Right ventricle myocardium inferior (tissue), 1 donor: ENCODE measurements at places on chromosomes 3 and 15. TPM values are rescaled to one million over a fixed set of nuclear protein-coding genes. Genes with fewer than 3 reads are reported as not detected.

SNTN gene
- not detected for total RNA-seq

UQCRC1 gene
- total RNA-seq: 1,186 TPM

TRIM42 gene
- not detected for total RNA-seq

CSPG5 gene
- 0.35 TPM for total RNA-seq

ADAMTS17 gene
- total RNA-seq: 1.4 TPM

CLDN16 gene
- not detected for total RNA-seq

GOLGA8G gene
- not detected for total RNA-seq

ZCWPW2 gene
- 2.0 TPM for total RNA-seq

OXNAD1 gene
- 17.2 TPM for total RNA-seq

SOX2 gene
- total RNA-seq: 0.27 TPM

GATA2 gene
- total RNA-seq: 9.1 TPM

CYP8B1 gene
- total RNA-seq: not detected

HDDC3 gene
- total RNA-seq: 18.9 TPM

CALML4 gene
- 1.5 TPM for total RNA-seq
